ENCODE measurements at places on chromosomes 4 and X.

DNA sequence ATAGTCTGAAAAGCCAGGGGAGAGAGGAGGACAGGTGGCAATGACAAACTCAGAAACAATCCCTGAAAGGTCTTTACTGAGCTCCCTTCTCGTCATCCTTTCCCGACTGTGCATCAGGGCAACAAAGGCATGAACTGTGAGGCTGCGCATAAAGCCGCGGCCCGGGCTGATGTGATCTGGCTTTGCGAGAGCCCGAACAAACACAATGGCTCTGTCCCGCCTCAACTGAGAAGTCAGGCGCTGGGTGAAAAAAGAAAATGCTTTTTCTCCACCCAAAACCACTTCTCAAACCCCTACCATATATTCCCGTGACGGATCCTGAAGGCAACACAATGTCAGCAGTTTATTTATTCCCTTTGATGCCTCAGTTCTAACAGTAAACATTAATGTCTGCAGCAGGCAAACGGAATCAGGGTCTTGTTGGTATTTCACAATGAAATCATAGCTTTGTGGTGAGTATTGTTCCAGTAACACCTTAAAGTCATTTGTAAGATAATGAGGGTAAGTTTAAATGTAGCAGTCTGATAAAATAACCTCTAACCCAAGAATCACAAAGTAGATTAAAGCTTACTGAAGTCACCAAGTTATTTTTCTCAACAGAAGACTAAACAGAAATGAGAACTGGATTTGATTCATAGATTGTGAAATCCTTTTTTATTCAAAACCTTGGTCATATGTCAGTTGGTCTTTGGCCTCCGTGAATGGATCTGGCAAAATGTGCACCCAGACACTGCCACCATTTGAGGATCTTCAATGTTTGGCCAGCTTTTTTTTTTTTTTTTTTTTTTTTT lies 67.4 kb downstream of the APBB2 start:
- DNase-seq: no peak

DNA sequence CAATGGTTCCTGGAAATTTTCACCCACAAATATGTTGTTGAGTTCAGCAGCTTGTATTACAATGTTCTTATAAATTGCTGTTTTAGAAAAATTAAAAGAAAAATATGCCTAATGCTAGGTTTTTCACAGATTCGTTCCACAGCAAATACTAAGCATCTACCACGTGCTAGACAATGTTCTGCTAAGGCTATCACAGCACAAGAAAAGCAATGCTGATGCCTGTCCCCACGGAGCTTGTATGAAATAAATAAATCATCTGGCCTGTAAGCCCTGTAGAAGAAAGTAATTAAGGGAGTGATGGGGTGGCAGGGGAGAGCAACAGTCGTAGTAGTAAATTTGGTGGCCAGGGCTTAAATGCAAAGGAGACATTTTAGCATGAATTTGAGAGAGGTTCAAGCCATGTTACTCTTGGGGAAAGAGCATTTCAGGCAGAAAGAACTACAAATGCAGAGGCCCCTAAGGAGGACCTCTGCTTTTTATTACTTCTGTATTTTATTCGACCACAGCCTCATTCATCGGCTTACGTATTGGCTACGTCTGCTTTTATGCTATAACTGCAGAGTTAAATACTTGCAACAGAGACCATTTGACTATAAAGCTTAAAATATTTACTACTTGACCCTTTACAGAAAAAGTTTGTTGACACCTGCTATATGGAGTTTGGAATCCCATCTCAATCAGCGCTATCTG lies 36.3 kb downstream of the ARAP2 start:
- DNase-seq: no peak

DNA sequence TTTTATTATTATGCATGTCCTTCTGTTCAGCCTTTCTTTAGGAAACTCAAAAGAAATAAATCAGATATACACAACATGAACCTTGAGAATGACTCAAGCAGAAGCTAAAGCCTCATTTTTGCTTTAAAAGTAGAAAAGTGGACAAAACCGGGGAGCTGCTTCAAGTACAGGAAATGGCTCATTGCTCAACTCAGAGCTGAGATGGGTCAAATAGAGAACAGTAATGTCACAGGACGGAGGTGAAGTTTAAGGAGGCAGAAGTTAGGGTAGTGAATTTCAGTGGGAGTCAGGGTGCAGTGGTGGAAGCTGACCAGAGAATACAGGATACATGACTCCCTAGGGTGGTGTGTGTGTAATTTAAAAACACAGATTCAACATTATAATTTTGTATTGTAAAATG lies 22.2 kb downstream of the PHKA2 start:
- no peak for DNase-seq

DNA sequence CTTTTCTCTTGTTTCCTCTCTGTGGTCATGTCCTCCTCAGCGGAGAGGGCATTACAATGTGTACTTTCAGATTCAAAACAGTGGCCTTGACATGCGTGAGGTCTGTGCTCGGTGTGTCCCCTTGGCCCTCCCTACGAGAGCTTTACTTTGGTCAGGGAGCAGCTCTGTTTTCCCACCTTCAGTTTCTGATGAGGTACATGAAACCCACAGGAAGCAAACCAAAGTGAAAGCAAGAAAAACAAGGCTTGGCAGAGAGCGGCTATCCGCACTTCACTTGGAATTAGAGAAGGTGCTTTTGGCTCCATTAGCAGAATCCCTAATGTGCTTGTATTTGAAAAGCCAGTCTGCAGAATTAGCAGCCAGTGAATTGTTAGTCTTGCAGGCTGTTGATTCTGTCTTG lies 19.5 kb upstream of the BOD1L1 start:
- no peak for DNase-seq

DNA sequence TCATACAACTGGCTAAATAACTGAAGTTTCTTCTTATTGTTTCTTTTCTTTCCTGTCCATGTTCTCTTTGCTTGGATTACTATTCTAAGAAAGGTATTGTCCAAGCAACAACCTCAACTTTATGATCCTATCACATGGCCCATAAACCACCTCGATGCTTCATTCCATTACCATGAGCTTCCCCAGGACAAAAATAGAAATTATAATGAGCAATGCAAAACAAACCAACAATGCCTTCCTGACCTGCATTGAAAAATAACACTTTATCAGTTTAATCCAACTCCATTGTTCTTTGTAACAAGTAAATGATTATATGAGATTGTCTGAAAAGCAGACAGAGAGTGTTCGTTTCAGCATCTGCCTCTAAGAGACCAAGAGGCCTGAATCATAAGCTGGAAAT lies 148.8 kb downstream of the HS6ST2 start:
- DNase-seq: no peak

DNA sequence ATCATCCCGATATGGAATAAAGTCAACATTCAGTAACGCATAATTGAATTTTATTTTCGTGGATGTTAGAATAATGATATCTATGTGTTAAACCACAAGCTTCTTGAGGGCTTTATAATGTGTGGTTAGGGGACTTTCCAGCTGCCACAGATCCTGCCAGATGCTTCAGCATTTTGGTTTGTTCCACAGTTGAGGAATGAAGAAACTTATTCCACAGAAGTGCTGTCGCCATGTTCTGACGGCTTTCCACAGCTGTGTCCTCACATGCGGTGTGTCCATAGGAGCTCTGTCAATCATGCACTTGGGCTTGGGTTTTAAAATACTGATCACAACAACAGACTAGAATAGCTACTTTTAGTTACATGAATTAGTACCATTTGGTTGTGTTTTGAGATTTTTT lies 411.9 kb downstream of the TRIML1 start:
- no peak for DNase-seq

- no peak for DNase-seq
These were observed 126.7 kb downstream of the CHRNA9 start for GRCh38 chr4:40461879-40462278.

DNA sequence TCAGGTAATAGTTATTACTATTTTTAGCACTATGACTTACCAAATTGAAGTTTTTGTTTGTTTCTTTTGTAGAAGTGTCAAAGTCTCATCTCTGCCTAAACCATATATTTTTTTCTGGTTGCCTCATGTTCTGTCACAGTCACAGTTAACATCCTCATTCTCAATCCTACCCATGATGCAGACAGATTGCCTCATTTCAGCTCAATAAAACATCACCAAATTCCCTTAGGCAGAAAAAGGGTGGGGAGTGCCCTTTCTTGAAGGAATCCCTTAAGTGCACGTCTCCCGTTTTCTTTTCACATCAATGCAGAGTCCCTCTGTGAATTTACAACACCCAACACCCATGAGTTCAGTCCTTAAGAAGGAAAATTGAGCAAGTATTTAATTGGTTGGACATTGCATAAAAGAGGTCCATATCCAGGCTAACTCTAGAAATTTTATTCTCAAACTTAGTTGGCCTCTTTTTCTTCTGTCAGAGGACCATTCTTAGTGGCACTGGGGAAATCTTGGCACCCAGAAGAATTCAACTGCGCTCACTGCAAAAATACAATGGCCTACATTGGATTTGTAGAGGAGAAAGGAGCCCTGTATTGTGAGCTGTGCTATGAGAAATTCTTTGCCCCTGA lies 103.7 kb upstream of the BMPR1B start:
- DNase-seq: no peak

GRCh38 chr4:96093563-96093962 lies 253.7 kb downstream of the PDHA2 start:
- no peak for DNase-seq

- no peak for DNase-seq
These were observed 102.6 kb upstream of the PDE5A start for GRCh38 chr4:119731146-119731742.

GRCh38 chr4:120733968-120734367 lies 188.6 kb downstream of the PRDM5 start:
- DNase-seq: no peak

DNA sequence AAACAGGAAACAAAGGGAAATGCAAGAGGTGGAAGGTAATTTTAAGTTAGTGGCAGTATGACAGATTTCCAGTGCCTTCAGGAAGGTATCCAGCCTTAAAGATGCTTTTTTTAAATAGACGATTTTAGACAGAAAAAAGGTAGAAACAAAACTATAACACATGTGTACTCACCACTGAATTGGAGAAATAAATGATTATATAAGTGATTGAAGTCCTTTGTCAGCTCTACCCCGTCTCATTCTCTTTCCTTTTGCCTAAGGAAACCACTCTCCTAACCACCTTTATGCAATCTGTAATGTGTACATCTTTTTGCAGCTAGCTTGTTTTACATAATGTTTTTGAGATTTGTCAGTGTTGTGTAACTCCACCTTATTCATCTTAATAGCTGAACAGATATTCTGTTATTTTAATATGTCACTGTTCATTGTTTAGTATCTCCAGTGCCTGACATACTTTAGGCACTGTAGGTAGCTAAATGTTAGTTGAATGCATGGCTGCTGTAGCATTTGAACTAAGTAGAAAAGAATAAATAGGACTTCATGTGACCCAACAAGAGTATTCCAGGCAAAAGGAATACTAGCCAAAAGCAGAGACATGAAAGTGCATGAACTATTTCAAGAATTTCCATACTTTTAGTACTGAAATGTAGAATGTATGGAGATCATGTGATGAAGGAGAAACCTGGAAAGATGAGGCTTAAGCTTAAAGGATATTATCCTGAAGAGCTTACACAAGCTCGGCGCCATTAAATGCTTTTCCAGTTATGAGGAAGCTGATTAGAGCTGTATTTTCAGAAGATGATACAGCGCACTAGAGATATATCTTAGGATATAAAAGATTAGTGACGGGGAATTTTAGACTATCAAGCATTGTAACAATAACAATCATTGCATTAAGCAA lies 865 bp downstream of the FAM200B start:
- no peak for DNase-seq

GRCh38 chr4:73308286-73308685 lies 49.7 kb upstream of the ANKRD17 start:
- DNase-seq: no peak

DNA sequence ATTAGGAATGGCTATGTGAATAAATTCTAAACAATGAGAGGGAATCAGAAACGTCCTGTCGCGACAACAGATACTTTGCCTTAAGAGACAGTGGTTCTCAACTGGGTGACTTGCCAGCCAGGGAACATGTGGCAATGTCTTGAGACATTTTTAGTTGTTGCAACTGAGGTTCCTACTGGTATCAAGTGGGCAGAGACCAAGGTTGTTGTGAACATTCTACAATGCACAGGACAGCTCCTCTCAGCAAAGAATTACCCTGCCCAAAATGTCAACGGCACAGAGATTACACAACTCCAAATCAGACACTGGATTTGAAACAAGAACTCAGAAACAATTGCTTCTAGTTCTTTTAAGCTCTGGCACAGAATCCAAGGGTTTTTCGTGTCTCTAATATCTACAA lies 128.6 kb downstream of the ARHGAP6 start:
- no peak for DNase-seq

- DNase-seq: no peak
These were observed 352.9 kb downstream of the RAPGEF2 start for GRCh38 chr4:159455675-159456237.

GRCh38 chr4:75011131-75011795 lies 78.3 kb downstream of the PARM1 start:
- DNase-seq: no peak

DNA sequence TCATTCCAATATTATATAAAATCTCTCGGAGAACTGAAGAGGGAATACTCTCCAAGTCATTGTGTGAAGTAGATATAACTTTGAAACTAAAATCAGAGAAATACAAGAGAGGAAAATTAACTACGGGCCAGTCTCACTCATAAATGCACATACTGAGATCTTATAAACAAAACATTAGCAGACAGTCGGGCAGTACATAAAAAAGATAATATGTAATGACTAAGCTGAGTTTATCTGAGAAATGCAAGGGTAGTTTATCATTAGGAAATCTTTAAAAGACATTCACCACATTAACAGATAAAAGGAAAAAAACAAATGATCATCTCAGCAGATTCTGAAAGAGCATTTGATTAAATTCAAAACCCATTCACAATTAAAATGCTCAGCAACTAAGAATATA lies 116.7 kb downstream of the NYX start:
- no peak for DNase-seq

GRCh38 chr4:127698789-127699200 lies 31.4 kb upstream of the SLC25A31 start:
- DNase-seq: no peak

DNA sequence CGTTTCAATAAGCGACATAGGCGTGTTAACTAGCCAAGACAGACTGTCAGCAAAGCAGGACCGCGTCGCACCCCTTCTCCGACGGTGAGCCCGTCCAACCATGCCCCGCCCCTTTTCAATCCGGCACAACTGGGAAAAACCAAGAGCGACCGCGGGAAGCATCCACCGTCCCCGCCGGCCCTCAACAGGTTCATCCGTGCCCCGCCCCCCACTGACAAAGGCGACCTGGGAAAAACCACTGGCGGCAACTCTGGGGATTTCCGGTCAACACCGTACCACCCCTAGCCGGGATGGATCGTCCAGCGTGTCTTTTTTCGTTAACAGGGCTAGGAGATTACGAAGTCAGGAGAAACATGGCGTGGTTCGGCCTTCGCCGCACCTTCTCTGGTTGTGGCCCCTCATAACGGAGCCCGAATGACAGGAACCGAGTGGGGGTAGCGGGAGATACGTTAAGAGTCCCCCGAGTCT lies 377 bp downstream of the TIMM17B start:
- no peak for DNase-seq
